ENCODE measurements at places on chromosomes 12 and 14.

DNA sequence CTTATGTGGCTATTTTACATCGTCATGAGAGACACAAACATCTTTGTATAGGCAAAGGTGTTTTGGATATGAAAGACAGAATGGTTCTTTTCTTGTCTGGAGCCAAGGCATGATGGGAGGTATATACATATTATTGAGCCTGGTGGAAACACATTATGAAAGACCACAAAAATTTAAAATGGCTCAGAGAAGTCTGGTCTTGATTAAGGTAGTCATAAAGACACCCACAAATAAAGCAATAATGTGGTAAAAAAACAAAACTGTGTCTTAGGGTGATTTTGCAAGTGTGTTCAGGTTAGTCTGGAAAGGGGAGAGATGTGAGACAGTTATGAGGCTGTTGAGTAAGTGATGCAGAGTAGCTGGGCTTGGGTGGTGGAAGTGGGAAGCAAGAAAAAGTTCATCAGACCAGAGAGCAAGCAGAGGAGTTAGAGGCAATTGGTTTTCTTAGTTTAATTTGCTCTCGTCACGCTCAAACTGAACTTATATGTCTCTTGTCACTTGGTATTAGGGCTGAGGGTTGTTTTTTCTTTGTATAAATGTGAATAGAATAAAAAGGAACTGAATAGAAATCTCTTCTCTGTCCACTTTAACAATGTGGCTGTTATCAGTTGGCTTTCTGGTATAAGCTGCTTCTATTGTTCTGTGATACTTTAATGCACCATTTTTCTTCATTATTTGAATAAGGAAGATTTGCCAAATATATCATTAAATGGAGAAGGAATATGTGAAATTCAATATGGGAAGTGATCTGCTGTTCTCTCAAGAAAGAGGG is 115.0 kb downstream of the AKAP6 start:
- DNase-seq = no peak

DNA sequence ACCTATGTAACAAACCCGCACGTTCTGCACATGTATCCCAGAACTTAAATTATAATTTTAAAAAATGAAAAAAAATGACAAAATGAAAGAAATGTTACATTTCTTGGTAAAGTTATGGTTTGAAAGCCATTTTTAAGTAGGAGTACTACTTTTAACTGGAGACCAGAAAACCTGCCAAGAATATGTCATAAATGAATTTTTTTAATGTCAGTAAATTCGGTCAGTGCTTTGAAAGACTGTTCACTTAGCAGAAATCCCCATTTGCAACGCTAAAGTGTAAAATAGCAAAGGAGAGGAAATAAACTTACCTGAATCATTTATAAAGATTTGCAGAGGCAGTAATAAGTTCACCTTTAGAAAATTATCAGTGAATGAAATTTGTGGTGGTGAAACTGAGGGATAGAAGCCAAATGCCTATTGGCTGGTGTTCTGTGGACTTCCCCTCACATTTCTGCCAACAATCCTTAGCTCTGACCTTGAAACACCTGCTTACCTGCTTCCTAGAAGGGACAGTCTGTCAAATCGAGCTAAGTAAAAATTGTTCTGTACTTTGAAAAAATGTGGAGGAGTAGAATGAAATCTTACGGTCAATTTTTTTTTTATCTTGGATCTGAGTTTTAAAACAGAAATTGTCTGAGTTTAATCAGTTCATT is 714.2 kb downstream of the SLC6A15 start:
- no peak for DNase-seq

- DNase-seq = no peak
Measured at GRCh38 chr14:37712976-37713431, 117.6 kb downstream of the TTC6 start.

DNA sequence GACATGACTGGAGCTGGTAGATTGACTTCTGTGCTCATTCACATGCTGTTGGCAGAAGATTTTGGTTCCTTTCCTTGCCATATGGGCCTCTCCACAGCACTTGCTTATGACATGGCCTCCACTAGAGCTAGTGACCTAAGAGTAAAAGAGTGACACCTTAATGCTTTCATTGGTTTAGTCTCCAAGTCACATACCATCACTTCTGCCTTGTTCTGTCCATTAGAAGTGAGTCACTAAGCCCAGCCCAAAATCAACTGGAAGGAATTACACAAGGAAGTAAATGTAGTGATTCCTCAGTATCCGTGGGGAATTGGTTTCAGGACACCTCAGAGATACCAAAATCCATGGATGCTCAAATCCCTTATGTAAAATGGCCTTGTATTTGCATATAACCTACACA is 81.3 kb downstream of the PPHLN1 start:
- DNase-seq = no peak

DNA sequence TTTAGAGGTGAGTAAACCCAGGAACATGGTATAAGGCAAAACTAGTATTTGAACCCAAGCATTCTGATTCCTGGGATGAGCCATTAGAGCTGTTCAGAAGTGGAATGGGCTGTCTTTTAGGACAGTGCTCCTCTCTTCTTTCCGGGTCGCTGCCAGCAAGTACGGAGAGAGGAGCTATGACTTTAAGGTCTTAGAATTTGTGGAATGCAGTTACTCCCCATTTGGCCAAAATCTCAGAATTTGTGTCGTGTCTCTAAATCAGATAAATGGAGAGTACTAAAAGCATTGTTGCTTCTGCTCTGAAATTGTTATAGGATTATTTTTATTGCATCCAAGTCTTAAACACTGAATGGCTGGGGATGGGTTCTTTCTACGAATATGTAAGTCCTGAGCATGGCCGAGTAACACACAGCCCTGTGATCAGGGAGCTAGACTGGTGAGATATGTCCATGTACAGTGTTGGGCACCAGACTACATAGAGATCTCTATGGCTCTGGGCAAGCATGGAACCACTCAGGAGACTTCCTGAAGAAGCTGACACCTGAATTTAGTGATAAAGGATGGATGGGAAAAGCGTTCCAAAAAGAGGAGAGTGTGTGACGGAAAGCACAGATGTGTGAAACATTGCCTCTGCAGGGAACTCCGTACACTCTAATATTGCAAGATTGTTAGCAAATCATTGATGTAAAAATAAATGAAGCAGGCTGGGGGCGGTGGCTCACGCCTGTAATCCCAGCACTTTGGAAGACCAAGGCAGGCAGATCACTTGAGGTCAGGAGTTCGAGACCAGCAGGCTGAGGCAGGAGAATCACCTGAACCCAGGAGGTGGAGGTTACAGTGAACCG is 184.7 kb downstream of the SRGAP1 start:
- no peak for DNase-seq

DNA sequence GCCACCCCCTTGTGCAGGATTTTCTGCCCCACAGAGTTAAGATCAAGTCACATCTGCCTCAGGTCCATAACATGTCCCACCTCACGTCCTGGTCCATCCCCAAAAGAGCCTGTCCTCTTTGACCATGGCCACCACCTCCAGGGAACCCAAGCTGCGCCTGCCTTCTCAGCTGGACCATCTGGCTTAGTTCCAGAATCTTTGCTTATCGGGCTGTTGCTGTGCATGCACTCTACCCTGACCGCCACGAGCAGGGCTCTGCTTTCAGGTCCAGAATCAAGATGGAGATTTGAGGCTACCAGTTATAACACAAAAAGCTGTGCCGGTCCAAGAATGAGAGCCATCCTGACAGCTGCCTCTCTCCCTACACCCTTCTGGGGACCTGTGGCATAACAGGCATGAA is 326.7 kb downstream of the DPF3 start:
- DNase-seq = no peak

DNA sequence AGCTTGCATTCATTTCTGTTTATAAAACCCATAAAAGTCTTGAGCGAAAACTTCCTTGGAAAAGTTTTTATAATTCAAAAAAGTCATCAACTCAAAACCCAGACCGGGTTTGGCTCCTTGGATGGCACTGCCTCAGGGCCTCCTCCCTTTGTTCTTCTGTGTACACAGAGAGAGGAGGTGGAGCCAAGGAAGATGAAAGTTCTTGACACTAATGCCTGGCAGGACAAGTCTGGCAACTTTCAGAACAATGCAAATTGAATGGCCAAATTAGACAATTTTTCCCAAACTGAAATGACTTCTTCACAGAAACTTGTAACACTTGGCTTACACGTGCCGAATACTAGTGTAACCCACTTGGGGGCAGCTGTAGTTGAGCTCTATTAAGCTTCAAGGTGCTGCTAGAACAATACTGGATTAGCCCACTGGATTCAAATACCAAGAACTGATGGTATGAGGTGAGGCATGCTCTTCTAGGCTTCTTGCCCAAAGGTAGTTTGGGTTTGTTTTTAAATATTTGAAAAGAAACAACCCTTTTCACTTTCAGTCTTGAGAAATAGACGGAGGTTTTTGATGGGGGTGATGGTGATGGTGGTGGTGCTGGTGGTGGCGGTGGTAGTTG is 86.6 kb upstream of the FRMD6 start:
- DNase-seq = no peak

DNA sequence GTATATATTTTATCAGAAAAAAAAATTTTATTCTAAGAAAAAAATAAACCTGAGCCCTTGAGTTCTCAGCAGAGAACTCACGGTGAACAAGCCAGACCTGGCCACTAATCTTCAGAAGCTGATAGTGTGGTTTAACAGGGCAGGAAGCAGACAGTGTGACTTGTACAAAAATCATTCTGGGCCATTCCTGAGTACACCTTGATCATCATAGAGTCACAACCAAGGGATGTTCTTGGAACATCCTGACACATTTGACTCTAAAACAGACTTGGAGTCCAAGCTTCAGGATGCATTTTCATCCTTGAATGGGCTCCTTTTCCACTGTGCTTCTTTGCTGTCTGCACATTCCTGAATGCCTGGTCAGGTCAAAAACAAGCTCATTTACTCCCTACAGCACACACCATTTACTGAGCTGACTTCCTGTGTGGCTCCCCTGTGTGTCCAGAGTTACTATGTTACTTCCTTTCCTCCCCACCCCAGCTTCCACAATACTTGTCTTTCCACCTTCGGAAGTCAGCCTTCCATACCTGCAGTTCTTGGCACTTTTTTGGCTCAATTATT is 112.0 kb downstream of the ANO6 start:
- DNase-seq = no peak

- DNase-seq = no peak
Measured at GRCh38 chr12:83818881-83819280, 1093.7 kb downstream of the SLC6A15 start.

DNA sequence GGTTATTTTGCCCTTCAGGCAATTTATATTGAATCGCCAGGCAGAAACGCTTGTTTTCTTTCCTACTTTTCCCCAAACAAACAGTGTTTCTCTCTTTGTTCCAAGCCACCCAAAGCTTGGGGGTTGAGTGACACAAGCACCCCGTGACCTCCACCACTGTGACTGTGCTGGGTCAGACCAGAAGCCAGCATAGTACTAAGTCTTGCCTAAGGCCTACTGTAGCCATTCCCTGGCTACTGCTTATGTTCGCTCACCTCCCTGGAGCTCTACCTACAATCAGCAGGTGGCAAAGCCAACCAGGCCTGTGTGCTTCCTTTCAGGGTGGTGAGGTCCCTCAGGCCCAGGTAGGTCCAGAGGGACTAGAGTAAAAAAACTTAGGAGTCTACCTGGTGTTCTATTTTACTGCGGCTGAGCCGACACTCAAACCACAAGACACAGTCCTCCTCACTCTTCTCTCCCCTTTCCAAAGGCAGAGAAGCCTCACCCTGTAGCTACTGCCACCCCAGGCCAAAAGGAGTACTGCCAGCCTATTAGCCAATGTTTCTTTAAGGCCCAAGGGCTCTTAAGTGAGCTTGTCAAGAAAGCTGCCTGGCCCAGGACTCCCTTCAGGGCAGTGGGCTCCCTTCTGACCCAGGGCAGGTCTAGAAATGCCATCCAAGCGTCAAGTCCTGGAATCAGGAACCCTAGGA is 411.8 kb upstream of the MIS18BP1 start:
- DNase-seq = no peak

GRCh38 chr12:96241846-96242256 is 47.7 kb downstream of the ELK3 start:
- DNase-seq = peak; percentile 70

GRCh38 chr14:68564191-68564825 is 228.6 kb downstream of the ZFP36L1 start:
- DNase-seq = no peak

DNA sequence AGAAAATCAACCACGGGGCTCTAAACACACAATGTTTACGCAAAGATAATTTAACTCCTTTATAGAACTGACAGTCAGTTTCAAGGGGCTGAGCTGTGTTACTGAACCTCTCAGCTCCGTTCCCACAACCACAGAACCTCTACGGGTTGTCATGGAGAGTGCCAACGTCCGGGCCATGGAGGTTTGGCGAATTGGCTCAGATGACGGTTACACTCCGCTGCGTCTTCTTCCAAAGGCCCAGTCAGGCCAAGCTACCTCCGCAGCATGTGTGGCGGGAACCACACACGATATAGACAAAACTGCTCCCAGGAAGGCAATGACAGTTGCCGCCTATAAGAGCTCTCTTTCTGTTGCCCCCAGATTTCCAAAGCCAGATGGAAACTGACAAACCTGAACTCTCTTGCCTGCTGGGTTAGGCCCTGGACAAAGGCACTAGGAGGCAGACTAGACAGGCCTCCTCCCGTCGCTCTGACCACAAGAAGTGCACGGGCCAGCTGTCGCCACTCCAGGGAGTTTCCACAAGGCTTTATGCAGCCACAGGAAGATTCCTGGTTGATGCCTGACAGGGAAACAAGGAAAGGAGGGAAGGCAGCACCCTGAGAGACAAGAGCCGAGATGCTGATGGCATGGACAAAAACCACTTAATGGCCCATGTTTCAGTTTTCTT is 30.3 kb downstream of the CCDC88C start:
- DNase-seq = no peak

- no peak for DNase-seq
Measured at GRCh38 chr14:78593949-78594348, 423.8 kb downstream of the NRXN3 start.

GRCh38 chr14:103634156-103634555 is 5.1 kb downstream of the KLC1 start:
- DNase-seq = no peak

GRCh38 chr12:75831402-75831801 is 200.2 kb downstream of the PHLDA1 start:
- DNase-seq = no peak

GRCh38 chr12:57224973-57225679 is 4.4 kb upstream of the SHMT2 start:
- peak; percentile 59 for DNase-seq

- DNase-seq = no peak
Measured at GRCh38 chr12:93537769-93538168, 34.7 kb upstream of the SOCS2 start.

- no peak for DNase-seq
Measured at GRCh38 chr14:94009767-94010166, 12.7 kb downstream of the CCDC197 start.

GRCh38 chr14:54309615-54310014 is 87.2 kb upstream of the CDKN3 start:
- no peak for DNase-seq

GRCh38 chr12:13095266-13095995 is 8.0 kb downstream of the GSG1 start:
- DNase-seq = no peak

GRCh38 chr14:76884394-76884793 is 58.2 kb downstream of the LRRC74A start:
- DNase-seq = no peak

- DNase-seq = no peak
Measured at GRCh38 chr12:39490500-39491282, 47.8 kb upstream of the KIF21A start.

Data from T-helper 9 cell (primary cell).